GM12891 (cell line): ENCODE measurements at places on chromosomes 1 and 21.

GRCh38 chr1:202283991-202284390, 57.7 kb downstream of the UBE2T start:
- DNase-seq = no peak

DNA sequence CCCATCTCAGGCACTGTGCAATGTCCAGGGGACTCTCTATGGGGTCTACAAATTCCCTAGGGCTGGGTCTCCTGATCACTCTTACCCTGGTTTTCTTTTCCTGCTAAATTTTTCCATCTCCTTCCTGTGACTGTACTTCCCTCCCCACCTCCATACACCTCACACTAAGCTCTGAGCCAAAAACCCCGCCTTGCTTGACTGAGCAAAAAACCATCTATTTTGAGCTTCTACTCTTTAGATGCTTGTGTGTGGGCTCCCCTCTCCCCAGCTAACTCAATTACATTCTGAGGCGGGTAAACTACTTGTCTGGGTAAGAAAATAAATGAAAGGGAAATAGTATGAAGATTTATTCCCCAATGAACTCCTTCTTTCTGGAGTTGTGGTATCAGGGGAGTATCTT, 187.9 kb downstream of the PTPRU start:
- DNase-seq = no peak

DNA sequence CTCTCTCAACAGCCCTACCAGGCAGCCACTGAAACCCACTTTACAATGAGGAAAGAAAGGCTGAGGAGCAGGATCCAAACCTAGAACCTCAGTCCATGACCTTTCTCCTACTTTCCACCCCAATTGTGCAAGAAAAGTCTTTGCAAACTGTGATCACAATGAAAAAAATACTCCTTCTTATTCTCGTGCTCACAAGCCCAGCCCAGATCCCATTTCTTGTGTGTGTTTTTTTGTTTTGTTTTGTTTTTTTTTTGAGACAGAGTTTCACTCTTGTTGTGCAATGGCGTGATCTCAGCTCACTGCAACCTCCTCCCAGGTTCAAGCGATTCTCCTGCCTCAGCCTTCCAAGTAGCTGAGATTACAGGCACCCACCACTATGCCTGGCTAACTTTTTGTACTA, 97.7 kb downstream of the CRYAA start:
- no peak for DNase-seq

GRCh38 chr1:111924786-111925185, 64.7 kb downstream of the KCND3 start:
- DNase-seq = no peak

GRCh38 chr1:160414881-160415280, 14.5 kb downstream of the VANGL2 start:
- no peak for DNase-seq

- no peak for DNase-seq
These were observed 132.2 kb downstream of the SYT2 start for GRCh38 chr1:202578001-202578504.

GRCh38 chr1:14055442-14056223, 355.6 kb downstream of the PRDM2 start:
- DNase-seq = no peak

DNA sequence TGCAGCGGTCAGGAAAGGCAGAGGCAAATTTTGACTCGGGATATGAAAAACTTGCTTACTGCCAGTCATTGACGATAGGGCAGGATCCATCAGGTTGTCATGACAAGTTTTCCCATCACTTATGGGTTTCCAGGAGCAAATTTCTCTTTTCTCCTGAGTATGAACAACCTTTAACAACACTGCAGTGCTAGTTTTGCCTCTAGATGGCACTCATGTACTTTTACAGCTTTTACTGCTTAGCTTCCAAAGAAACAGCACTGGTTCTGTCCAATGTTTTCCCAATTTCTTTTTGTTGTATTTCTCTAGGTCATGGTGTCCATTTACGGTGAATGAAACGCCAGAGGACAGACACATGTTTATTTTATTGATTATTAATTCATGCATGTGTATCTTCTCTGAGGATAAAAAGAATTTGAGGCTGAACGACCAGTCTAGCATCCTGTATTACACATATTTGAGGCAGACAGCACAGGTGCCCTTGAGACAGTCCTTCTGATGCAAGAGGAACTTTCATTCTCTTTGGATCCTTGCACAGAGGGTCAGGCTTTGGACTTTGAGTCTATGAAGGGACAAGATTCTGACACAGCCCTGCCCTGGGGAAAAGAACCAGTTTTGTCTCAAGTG, 112.3 kb upstream of the TRABD2B start:
- no peak for DNase-seq

- no peak for DNase-seq
These were observed 77.4 kb upstream of the BMP8A start for GRCh38 chr1:39413902-39414528.

DNA sequence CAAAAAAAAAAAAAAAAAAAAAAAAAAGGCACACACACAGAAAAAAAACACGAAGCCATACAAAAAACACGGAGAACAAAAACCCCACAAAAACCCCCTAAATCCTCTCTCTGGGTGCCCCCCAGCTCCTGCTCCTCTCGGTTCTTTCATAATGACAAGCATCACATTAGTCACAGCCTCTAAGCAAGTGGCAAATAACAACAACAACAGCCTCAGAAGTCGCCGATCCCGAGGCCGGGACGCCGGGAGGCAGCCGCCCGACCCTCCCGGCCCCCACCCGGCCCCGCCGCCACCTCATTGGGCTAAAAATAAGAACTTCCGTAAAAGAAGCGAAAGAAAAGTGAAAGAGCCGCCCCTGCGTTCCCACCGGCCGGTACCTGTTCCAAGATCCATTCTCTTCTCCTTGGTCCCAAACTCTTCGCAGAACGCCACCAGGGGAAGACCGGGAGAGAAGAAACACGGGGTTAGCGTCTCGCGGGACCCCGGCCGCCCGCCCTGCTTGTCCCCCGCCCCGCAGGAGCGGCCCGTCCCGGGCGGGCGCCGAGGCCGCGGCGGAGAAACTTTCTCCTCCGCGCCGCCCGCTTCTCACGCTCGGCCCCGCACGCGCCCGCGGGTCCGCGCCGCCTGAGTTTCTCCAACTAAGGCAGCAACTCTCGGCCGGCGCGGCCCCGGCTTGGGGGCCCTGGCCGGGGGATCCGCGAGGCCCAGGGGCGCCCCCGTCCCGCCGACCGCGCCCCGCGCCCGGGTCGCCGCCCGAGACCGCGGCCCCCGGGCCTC, 102.8 kb downstream of the CASZ1 start:
- DNase-seq = peak; percentile 58

- DNase-seq = no peak
These were observed 9.7 kb upstream of the ARHGEF16 start for GRCh38 chr1:3444736-3445135.

GRCh38 chr1:93601686-93602085, 80.0 kb downstream of the BCAR3 start:
- no peak for DNase-seq

- DNase-seq = no peak
These were observed 70.2 kb downstream of the FOXD2 start for GRCh38 chr1:47507881-47508701.

GRCh38 chr1:232533328-232533727, 96.6 kb downstream of the SIPA1L2 start:
- no peak for DNase-seq

DNA sequence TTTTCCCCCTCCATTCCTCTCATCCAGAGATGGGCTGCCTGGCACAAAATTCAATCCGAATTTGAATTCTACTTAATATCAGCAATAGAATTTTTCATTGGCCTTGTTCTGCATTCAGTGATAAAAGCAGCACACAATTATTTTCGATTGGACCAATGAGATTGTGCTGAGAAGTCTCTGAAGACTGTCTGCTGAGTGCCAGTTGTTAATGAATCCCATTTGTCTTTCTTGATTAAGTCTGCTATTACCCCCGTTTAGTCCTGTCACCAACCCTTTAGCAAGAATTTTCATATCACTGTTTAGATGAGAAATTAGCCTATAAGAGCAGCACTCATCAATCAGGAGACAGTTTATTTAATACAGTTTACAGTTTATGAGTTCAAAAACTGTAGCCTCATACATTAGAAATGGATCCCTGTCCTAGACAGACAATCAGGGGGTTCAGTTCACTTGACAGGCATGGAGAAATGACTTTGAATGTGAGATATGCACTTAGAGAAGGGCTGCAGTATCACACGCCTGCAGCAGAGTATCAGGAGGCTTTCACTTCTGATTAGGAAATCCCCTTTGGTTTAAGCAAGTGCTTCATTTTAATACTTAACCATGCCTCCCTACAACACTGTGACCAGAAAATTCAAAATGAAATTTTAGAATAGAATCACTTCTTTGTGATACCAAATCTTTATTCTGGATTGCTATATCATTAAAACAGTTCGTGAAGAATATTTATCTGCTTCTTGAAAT, 304.7 kb upstream of the PTBP2 start:
- no peak for DNase-seq

DNA sequence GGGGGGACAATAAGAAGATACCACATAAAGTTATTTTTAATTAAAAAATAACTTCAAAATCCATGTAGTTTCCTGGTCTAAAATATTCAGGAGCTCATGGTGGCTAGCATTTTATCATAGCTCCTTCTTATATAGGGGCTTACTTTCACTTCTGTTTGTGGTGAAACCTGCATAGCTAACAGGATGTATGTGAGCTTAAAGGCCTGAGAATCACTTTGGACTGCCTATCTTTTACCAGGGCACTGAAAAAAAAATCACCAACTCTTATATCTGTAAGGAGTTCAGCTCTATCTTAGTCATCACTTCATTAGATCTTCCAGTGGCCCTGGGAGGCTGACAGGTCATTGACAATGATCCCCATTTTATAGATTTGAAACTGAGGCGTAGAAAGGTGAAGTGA, 21.3 kb downstream of the UROD start:
- peak; percentile 56 for DNase-seq

DNA sequence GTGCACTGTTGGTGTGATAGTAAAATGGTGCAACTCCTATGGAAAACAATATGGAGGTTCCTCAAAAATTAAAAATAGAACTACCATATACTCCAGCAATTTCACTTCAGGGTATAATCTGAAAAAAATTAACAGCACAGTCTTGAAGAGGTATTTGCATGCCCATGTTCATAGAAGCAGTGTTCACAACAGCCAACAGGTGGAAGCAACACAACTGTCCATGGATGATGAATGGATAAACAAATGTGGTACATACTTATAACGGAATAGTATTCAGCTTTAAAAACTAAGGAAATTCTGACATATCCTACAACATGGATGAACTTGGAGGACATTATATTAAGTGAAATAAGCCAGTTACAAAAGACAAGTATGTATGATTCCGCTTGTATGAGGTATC, 8.2 kb downstream of the TTLL7 start:
- no peak for DNase-seq

- no peak for DNase-seq
These were observed 411.1 kb downstream of the PRDM2 start for GRCh38 chr1:14111121-14111520.

DNA sequence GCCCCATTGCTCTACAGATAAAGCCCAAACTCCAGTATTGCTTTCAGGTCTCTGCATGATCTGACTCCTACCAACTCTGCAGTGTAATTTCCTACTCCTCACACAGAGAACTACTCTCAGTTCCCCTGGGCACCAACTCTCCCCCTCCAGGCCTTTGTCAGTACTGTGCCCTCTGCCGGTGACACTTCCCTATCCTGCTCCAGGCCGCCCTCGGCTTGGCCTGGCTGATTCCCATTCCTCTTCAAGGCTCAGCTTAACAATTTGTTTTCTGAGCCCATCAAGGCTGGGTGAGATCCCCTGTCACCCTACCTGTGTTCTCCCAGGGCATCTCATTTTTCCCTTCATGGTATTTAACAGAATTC, 2.6 kb downstream of the SLAMF8 start:
- peak; percentile 45 for DNase-seq
